ENCODE measurements at places on chromosomes 12 and 14. TPM values are rescaled to one million over a fixed set of nuclear protein-coding genes. Genes with fewer than 3 reads are reported as not detected.

KLHDC1 gene
- 9.0 TPM for polyA plus RNA-seq

DNA sequence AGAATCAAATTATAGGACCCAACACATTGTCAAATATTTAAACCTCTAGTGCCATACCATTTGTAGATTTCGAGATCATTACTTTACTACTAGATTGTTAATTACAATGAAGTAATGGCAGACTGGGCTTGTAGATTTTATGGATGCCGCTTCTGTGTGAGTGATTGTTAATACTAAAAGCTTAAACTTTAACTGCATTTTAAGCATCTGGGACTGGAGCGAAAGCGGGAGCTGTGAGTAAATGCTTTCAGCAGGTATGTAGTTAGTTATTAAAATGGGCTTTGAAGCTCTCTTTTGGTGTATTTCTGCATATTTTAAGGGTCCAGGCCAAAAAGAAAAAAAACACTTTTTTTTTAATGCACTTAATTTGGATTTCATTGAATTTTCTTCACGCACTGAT, 519.3 kb downstream of the MED13L start:
- DNase-seq: no peak

- no peak for DNase-seq
Measured at GRCh38 chr12:50402264-50403000, 1.7 kb downstream of the LARP4 start.

- DNase-seq: no peak
Measured at GRCh38 chr12:132619071-132619385, 452 bp downstream of the P2RX2 start.

DNA sequence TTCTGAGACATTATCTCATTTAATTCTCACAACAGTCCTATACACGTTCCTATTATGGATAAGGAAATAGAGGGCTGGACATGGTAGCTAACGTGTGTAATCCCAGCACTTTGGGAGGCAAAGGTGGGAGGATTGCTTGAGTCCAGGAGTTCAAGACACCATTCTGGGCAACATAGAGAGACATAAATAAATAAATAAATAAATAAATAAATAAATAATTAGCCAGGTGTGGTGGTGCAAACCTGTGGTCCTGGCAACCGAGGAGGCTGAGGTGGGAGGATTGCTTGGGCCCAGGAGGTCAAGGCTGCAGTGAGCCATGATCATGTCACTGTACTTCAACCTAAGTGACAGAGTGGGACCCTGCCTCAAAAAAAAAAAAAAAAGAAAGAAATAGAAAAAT, 22.6 kb downstream of the DACT1 start:
- DNase-seq: no peak

- no peak for DNase-seq
Measured at GRCh38 chr12:123094349-123095077, 56.4 kb downstream of the PITPNM2 start.

GRCh38 chr14:41403360-41403759, 203.3 kb upstream of the LRFN5 start:
- no peak for DNase-seq

DNA sequence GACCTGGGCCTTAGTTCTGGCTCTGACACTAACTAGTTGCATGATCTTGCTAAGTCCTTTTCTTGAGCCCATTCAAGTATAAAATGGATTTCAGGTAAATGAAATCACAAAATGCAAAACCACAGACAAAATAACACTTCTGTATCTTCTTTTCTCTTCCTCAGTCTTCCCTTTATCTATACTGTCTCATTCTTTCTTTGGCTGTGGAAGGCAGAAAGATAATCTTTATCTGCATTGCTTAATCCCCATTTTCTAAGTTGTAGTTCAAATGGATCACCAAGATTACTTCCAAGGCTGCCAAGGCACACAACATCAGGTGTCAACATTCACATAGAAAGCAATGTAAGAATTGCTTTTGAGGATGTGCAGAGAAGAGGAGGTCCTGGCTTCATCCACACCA, 30.3 kb downstream of the TESPA1 start:
- DNase-seq: no peak

Measured in naive thymus-derived CD8-positive, alpha-beta T cell (primary cell).